ENCODE measurements at places on chromosomes 4 and X. TPM values are rescaled to one million over a fixed set of nuclear protein-coding genes. Genes with fewer than 3 reads are reported as not detected.
A peak's percentile ranks its signal among the peaks of the same experiment; 100 is the strongest.

DNA sequence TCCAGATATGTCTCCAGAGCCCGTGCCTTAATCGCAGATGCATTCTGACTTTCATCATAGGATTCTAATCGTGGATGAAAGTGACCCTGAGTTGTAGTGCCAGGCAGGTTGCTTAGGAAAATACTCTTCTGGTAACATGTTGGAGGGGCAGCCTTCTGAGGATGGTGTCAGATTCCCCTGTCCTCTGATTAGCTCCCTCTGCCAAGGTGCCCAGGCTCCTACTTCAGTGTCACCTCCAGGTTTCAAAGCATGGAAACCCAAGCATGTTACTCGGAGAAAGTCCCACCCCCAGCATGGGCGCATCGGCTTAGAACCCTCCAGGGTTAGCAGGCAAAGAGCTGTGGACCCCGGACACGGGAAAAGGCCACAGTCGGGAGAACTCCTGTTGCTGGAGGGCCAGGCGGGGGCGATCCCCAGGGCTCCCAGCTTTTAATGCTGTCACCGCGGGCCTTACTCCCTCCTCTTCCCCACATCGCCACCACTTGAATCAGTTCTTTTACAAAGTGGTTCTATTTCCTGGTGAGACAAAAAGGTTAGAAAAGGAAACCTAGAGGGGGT is 44.5 kb downstream of the TRIM2 start:
- H3K4me3 ChIP-seq = peak overlapping the region; percentile 0
- no peaks in the 10 kb centered on the region for H3K36me3 ChIP-seq

- no peak for DNase-seq
- H3K4me3 ChIP-seq = no peak overlapping the region
- no peaks in the 10 kb centered on the region for H3K27me3 ChIP-seq
- no peak overlapping the region for H3K27ac ChIP-seq
- H3K4me1 ChIP-seq = no peaks in the 10 kb centered on the region
- H3K36me3 ChIP-seq = no peaks in the 10 kb centered on the region
Observed at GRCh38 chr4:165450871-165451270, 72.1 kb downstream of the CPE start.

GRCh38 chr4:172543249-172543648 is 625.4 kb upstream of the GALNT7 start:
- no peak for DNase-seq
- H3K36me3 ChIP-seq = no peaks in the 10 kb centered on the region
- H3K4me1 ChIP-seq = no peaks in the 10 kb centered on the region
- H3K27ac ChIP-seq = no peak overlapping the region
- H3K27me3 ChIP-seq = no peaks in the 10 kb centered on the region

- no peak overlapping the region for H3K27ac ChIP-seq
- no peak overlapping the region for H3K4me3 ChIP-seq
- no peaks in the 10 kb centered on the region for H3K36me3 ChIP-seq
- H3K27me3 ChIP-seq = no peaks in the 10 kb centered on the region
- H3K4me1 ChIP-seq = peaks cover 5% of the 10 kb centered on the region
Observed at GRCh38 chr4:8534129-8534528, 46.1 kb upstream of the GPR78 start.

DNA sequence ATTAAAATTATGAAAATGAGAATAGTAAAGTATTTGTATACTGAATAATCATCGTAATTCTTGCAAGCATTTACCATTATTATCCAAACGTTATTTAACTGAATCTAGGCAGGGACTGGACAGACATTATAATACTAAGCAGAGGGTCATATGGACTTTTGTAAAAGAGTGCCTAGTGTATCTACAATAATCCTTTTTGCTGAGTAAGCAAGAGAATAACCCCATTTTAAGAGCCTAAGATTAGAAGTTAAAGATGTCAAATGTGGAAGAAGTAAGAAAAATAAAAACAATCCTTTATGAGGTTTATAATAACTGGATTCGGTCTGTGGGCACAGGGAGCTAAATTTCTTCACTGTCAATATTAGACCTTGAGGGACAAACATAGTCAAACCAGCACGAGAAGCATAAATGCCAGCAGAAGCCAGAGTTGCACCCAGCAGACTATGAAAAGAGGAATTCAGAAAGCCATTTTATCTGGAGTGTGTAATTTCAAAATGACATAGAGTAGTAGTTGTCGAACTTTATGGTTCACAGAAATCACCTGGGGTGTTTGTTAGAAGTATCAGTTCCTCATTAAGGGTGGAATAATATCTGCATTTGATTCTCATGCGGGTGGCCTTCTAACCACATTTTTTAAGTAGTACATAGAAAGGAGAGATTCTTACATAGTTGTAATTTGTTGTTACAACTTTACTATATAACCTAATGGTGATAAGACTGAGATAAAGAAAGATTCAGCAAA is 39.7 kb upstream of the DCLK2 start:
- H3K4me1 ChIP-seq = no peaks in the 10 kb centered on the region
- H3K27ac ChIP-seq = no peak overlapping the region
- H3K36me3 ChIP-seq = no peaks in the 10 kb centered on the region
- H3K27me3 ChIP-seq = no peaks in the 10 kb centered on the region
- no peak for DNase-seq
- no peak overlapping the region for H3K4me3 ChIP-seq

GRCh38 chr4:112189754-112190153 is 41.8 kb upstream of the AP1AR start:
- DNase-seq = no peak
- no peaks in the 10 kb centered on the region for H3K27me3 ChIP-seq
- no peaks in the 10 kb centered on the region for H3K4me1 ChIP-seq
- no peak overlapping the region for H3K27ac ChIP-seq
- H3K36me3 ChIP-seq = peaks cover 5% of the 10 kb centered on the region
- no peak overlapping the region for H3K4me3 ChIP-seq

GRCh38 chr4:85565761-85566480 is 91.0 kb downstream of the ARHGAP24 start:
- no peak overlapping the region for H3K27ac ChIP-seq
- no peak overlapping the region for H3K4me3 ChIP-seq
- H3K4me1 ChIP-seq = no peaks in the 10 kb centered on the region
- no peaks in the 10 kb centered on the region for H3K36me3 ChIP-seq

DNA sequence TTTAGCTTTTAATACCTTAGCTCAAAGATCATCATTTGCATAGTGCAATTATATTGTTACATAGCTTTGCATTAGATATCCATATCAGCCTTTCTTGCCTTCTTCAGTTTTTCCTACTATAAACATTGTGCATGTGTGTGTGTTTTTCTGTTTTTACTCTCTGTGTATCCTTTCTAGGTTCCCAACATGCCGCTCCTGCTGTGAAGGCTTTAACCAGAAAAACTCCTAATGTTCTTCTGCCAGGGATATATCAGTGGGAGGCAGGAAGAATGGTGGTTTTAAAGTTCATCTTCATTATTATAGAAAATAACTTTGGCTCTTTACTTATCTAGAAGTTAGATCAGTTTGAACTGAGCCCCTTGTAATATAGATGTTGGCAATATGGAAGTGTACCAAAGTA is 61.2 kb downstream of the CPE start:
- DNase-seq = no peak
- H3K27me3 ChIP-seq = no peaks in the 10 kb centered on the region
- H3K27ac ChIP-seq = no peak overlapping the region
- no peaks in the 10 kb centered on the region for H3K4me1 ChIP-seq

DNA sequence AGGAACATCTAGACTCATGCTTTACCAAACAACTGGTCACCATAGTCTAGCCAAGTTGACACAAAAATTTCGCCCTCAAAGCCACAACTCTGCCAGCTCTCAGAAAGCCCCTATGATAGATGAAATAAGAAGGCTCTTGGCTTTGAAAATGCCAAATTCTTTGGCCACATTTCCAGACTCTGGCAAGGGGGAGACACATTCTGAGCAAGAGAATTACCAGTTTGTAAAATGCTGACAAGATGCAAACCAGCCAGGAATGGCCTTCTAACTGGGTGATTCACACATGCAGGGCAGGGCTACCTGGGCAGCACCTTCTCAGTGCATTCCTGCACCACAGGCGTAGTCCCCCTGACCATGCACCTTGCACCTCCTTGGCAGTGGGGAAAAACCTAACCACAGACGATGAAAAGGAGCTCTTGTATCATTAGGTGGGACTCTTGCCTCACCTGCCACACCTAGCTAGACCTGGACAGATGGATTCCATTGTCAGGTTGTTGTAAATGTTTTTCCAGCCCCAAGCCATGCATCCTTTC is 77.4 kb upstream of the CPEB2 start:
- DNase-seq = no peak
- no peaks in the 10 kb centered on the region for H3K36me3 ChIP-seq
- H3K4me3 ChIP-seq = no peak overlapping the region
- no peaks in the 10 kb centered on the region for H3K27me3 ChIP-seq
- H3K27ac ChIP-seq = no peak overlapping the region

- H3K4me3 ChIP-seq = no peak overlapping the region
- no peaks in the 10 kb centered on the region for H3K36me3 ChIP-seq
- H3K27me3 ChIP-seq = no peaks in the 10 kb centered on the region
- H3K27ac ChIP-seq = no peak overlapping the region
- no peaks in the 10 kb centered on the region for H3K4me1 ChIP-seq
Observed at GRCh38 chr4:102578819-102579218, 77.7 kb downstream of the NFKB1 start.

GRCh38 chrX:119186763-119187162 is 49.3 kb upstream of the PGRMC1 start:
- H3K27me3 ChIP-seq = no peaks in the 10 kb centered on the region
- DNase-seq = no peak
- H3K4me1 ChIP-seq = no peaks in the 10 kb centered on the region
- H3K4me3 ChIP-seq = no peak overlapping the region
- H3K27ac ChIP-seq = no peak overlapping the region

- H3K27me3 ChIP-seq = no peaks in the 10 kb centered on the region
- H3K36me3 ChIP-seq = no peaks in the 10 kb centered on the region
- H3K4me1 ChIP-seq = no peaks in the 10 kb centered on the region
- H3K4me3 ChIP-seq = no peak overlapping the region
- H3K27ac ChIP-seq = no peak overlapping the region
- no peak for DNase-seq
Observed at GRCh38 chr4:73764513-73764912, 24.1 kb downstream of the CXCL8 start.

- no peaks in the 10 kb centered on the region for H3K36me3 ChIP-seq
- no peak overlapping the region for H3K4me3 ChIP-seq
- no peaks in the 10 kb centered on the region for H3K27me3 ChIP-seq
- no peak overlapping the region for H3K27ac ChIP-seq
- DNase-seq = no peak
Observed at GRCh38 chr4:71566856-71567255, 217.0 kb downstream of the GC start.

DNA sequence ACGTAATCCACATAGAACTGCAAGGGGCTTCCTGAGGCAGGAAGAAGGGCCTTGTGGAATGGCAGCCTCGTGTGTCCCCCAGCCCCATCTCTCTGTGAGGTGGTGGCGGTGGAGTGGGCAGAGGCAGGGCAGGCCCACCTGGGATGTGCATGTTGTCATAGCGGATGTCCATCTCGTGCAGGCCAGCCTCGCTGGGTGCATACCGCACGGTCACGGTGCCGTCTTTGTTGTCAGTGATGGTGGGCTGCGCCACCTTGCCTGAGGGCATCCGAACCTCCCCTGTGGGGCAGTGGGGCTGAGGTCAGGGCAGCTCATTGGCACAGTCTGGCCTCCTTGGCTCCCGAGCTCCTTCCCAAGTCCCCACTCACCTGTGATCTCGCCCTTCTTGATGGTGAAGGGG is 20.4 kb downstream of the FLNA start:
- no peak for DNase-seq
- H3K4me1 ChIP-seq = no peaks in the 10 kb centered on the region
- no peaks in the 10 kb centered on the region for H3K27me3 ChIP-seq
- H3K4me3 ChIP-seq = no peak overlapping the region
- H3K36me3 ChIP-seq = peaks cover 98% of the 10 kb centered on the region

- H3K27me3 ChIP-seq = peaks cover 12% of the 10 kb centered on the region
- peaks cover 15% of the 10 kb centered on the region for H3K36me3 ChIP-seq
- DNase-seq = no peak
- H3K4me1 ChIP-seq = no peaks in the 10 kb centered on the region
- H3K4me3 ChIP-seq = no peak overlapping the region
Observed at GRCh38 chrX:20205927-20206708, 60.6 kb downstream of the RPS6KA3 start.

DNA sequence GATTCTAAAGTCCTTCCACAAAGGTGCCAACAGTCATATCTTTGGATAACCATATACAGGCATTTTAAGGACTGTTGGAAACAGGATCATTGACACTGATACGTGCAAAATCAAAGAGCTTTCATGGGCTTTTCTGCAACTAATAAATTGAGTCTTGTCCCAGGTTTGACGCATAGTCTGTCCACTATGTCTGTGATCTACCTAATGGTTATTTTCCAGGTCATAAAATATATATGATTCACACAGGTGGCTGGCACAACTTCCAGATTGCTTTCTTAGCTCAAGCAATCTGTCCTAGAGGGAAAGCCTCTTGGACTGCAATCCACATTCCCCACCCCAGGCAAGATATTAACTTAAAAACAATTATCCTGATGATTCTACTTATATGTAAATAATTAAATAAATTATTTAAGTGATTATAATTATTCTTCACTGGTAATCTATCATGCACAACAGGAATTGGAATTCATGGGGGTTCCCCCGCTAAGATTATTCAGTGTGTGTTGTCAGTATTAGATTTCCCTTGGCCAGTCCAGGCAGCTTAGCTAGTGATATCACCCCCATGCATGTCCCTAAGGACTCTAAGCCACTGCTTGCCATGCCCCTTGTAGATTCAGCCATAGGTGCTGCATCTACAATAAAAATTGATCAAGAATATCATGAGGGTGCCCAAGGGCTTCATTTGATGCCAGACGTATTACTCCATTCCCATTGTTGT is 97.8 kb downstream of the TLL1 start:
- no peaks in the 10 kb centered on the region for H3K36me3 ChIP-seq
- H3K27me3 ChIP-seq = no peaks in the 10 kb centered on the region
- no peaks in the 10 kb centered on the region for H3K4me1 ChIP-seq
- DNase-seq = no peak

GRCh38 chr4:52071791-52072546 is 20.9 kb downstream of the SPATA18 start:
- H3K4me1 ChIP-seq = no peaks in the 10 kb centered on the region
- no peak overlapping the region for H3K27ac ChIP-seq
- H3K4me3 ChIP-seq = no peak overlapping the region
- no peak for DNase-seq
- H3K36me3 ChIP-seq = no peaks in the 10 kb centered on the region

- H3K27ac ChIP-seq = no peak overlapping the region
- no peaks in the 10 kb centered on the region for H3K36me3 ChIP-seq
- H3K4me3 ChIP-seq = no peak overlapping the region
- DNase-seq = no peak
- H3K27me3 ChIP-seq = no peaks in the 10 kb centered on the region
- no peaks in the 10 kb centered on the region for H3K4me1 ChIP-seq
Observed at GRCh38 chr4:104524026-104524425, 29.3 kb upstream of the CXXC4 start.

REELD1 gene
- 0.33 TPM for total RNA-seq

ACTRT1 gene
- total RNA-seq = not detected

COL4A6 gene
- 0.91 TPM for total RNA-seq

OCIAD1 gene
- total RNA-seq = 200 TPM

PHOX2B gene
- not detected for total RNA-seq

C4orf51 gene
- total RNA-seq = not detected

F11 gene
- total RNA-seq = not detected

CLNK gene
- 0.35 TPM for total RNA-seq

TMEM271 gene
- not detected for total RNA-seq

Data from adrenal gland (tissue), 19 donors.